Fibroblast of lung (primary cell): ENCODE measurements at places on chromosomes 4 and X. TPM values are rescaled to one million over a fixed set of nuclear protein-coding genes. Genes with fewer than 3 reads are reported as not detected.

GRCh38 chr4:152068866-152069265 lies 308.1 kb upstream of the GATB start:
- no peak for DNase-seq

DNA sequence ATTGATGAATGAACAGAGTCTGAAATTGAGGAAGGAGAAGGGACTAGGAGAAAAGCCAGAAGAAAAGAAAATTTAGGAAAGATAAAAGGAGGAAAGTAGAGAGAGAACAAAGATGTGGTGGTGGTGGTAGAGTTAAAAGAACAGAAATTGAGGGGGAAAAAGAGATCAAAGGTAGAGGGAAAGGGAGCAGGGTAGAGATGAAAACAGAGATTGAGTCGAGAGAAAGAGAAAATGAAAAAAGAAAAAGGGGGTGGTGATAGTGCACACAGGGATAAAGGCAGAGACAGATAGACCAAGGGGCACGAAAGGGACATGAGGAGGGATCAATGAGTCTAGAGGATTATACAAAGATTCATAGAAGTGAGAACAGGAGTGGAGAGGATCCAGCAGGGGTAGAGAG lies 3.9 kb downstream of the ALAS2 start:
- DNase-seq, result no peak

- no peak for DNase-seq
Measured at GRCh38 chrX:1527457-1527856, 9.5 kb downstream of the P2RY8 start.

DNA sequence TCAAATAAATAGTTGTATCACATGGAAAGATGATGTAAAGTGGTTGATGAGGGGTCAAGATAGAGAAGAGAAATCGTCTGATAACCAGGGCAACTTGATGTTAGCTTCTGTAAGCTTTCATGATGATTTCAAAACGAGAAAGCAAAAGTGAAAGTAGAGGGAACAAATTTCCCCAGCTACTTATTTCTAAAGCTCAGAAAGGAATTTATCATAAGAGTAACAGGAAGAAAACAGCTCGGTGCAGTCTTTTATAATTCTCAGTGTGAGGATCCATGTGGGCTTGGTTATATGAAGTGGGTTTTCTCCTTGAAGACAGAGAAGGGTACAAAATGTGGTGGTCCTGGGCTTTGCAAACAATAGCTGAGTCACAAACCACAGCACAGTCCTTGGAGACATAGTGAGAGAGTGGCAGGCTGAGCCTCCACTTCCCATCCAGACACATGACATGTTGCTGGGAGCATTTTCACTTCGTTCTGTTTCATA lies 32.1 kb upstream of the GLRA2 start:
- DNase-seq, result peak; percentile 48

DNA sequence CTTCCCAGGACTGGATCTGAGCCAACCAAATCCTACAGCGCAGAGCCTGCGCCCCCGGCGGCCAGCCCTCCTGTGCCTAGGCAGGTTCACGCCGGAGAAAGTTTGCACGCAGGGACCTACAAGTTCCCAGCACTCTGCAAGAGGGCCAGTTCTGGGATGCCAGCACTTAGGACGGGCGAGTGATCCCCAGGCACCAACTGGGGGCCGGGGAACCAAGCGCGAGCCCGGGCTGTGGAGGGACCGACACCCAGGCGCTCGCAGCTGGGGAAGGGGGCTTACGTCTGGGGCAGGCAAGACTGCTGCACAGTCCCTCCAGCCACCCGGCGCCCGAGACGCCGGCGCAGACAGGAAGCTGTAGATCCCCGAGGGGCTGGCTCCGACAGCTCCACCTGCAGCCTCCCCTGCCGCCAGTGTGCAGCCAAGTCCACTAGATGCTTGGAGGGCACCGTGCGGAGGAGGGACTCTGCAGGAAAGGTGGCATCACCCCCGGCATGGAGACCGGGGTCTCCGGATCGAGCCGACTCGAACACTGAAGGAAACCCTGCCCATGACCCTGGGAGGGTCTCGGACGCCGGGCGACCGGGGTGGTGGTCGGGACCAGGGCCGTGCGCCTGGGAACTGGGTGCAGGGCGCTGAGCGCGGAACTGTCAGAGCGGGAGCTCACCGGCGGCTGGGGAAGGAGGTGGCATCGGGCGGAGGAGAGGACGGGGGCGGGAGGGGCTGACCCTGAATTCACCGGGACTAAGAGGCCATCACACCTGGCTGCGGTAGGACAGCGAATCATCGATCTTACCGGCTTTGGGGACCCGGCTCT lies 566 bp downstream of the CORIN start:
- DNase-seq, result peak; percentile 37

DNA sequence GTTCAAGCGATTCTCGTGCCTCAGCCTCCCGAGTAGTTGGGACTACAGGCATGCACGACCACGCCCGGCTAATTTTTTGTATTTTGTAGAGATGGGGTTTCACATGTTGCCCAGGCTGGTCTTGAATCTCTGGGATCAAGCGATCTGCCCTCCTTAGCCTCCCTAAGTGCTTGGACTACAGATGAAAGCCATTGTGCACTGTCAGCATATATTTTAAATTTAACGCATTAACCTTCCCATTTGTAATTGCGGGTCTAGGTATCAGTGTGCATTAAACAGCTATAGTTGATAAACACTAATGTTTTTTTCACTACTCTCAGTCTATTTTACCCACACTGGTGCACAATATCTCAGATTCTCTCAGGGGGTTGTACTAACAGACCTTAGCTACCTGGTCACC lies 1930.8 kb downstream of the C4orf33 start:
- no peak for DNase-seq

Gene STARD8
- total RNA-seq, result 1.5 TPM in 2 replicates

DNA sequence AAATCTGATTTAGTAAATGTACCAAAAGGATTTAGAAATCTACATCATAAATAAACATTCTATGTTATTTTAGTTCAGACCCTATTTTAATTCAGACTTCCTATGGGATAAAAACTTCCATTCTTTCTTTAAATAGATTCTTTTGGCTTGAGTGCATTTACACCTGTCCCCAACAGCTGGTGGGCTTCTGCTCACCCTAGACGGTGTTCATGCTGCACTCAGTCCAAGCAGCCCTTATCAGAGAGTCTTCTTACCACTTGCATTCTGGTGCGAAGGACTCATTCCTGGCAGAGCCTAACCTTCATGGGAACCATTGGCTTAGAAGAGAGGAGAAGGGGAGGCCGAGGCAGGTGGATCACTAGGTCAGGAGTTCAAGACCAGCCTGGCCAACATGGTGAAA lies 57.3 kb downstream of the NPNT start:
- no peak for DNase-seq

DNA sequence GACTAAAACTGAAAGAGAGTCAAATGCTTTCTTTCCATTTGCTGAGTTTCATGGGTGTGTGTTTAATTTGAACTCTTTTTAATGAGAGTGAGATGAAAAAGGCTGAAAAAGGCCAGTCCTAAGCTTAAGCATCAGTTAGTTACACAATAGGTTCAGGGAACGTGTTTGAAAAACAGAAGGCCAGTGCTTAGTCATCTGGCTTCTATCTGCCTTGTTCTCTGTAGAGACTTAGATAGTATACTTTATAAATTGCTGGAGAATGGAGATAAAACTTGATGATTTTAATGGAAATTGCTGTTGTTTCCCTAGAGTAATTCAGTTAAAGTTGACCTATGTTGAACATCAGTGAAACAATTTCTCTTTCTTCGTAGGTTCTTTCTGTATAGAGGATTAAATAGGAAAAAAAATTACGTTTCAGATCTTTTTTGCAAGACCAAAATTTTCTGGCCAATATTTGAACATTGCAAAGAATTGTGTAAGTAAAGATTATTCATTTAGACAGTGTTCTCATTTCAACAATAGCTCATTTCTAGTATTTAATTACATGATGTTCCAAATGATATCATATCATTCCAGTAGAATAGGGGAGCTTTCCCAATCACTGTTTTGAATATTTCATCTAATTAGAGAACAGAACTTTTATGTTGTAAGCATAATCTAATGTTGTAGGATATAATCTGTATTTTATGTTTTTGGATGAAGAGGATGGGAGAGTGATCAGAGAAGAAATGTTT lies 1088.8 kb downstream of the ADGRL3 start:
- no peak for DNase-seq

DNA sequence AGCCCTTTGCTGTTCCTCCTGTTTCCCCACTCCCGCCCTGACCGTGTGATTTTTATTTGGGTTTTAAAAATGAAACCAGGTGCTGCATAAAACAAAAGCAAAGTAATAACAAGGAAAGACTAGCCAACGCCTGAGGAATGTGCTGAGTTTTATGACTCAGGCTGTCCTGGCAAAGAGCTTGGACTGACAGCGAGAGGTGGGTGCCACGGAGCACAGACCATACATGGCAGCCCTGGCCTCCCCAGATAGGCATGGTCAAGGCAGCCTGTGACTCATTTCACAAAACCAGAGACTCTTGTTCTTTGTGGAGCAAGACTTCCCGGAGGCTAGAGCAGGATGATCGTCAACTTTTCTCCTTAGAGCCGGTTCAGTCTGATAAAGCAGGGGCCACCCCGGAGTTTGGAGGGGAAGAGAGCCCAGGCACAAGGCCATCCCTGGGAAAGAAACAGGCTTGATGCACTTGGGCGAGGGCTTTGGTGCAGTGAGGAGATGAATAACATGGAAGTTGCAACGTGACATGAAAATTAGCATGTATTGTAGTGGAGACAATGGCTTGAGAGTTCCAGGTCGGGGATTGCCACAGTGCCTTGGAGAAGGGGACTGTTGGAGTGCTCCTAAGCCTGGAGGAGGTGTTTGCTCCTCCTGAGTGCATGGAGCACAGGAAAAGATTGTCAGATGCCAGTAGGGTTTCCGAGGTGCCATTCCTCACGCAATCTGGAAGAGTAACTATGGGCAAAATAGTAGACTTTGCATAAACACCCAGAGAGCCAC lies 54.8 kb downstream of the C4orf51 start:
- peak; percentile 99 for DNase-seq

DNA sequence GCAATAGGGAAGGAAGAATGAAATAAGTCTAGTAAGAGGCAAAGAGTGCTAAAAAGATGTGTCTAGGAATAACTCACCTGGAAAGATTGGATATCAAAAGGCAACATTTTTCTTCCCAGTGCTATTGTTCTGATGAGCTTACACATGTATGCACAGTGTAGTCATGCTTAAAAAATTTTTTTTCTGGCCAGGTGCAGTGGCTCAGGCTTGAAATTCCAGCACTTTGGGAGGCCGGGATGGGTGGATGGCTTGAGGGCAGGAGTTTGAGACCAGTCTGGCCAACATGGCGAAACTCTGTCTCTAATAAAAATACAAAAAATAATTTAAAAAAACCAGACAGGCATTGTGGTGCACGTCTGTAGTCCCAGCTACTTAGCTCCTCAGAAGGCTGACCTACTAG lies 795.8 kb upstream of the IGFBP7 start:
- no peak for DNase-seq

DNA sequence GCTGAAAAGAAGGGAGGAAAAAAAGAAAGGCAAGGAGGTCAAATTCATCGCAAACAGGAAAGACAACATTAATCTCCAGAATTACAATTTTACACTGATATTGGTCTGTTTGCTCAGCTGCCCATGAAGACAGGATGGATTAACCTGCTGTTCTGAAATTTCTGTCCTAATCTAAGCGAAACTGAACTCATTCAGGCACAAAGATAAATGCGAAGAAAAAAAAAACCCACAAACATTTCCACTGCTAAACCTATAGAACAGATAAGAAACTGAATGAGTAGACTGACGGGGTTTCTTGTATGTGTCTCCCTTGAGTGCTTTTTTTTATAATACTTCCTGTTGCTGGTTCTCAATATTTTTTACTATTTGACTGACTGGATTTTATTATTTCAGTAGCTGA lies 251.8 kb upstream of the FTHL17 start:
- no peak for DNase-seq

GRCh38 chrX:81337805-81338204 lies 135.9 kb downstream of the SH3BGRL start:
- DNase-seq, result no peak

- DNase-seq, result no peak
Measured at GRCh38 chrX:74453178-74453577, 31.9 kb downstream of the SLC16A2 start.

GRCh38 chrX:8044947-8045346 lies 117.7 kb upstream of the PNPLA4 start:
- DNase-seq, result peak; percentile 17

Gene PDZD4
- total RNA-seq, result under 0.01 and 0.26 TPM in 2 replicates

GRCh38 chr4:74353858-74354257 lies 11.1 kb upstream of the EREG start:
- DNase-seq, result no peak

Gene PLK4
- total RNA-seq, result 1.3 and 5.9 TPM in 2 replicates

DNA sequence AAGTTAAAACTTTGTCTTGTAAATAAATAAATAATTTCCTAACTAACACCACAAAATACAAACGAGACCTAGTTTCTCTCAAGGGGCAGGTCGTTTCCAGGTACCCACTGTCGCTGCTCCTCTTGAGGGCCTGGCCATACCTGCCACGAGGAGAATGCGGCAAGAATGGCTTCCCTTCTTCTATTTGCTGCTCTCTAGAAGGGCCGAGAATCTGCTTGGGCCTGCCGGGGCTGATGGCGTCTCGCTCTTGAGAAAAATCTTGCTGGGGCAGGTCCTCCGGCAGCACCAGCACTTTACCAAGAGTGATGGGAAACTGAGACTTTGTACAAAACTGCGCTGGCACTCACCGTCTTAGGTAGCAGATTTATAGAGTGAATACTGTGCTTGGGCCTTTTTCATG lies 31.5 kb downstream of the CYLC1 start:
- no peak for DNase-seq

- no peak for DNase-seq
Measured at GRCh38 chrX:112808651-112809195, 31.9 kb downstream of the AMOT start.

- DNase-seq, result no peak
Measured at GRCh38 chr4:7897811-7898210, 41.9 kb downstream of the AFAP1 start.

- peak; percentile 25 for DNase-seq
Measured at GRCh38 chr4:97720869-97721432, 422.3 kb downstream of the STPG2 start.

DNA sequence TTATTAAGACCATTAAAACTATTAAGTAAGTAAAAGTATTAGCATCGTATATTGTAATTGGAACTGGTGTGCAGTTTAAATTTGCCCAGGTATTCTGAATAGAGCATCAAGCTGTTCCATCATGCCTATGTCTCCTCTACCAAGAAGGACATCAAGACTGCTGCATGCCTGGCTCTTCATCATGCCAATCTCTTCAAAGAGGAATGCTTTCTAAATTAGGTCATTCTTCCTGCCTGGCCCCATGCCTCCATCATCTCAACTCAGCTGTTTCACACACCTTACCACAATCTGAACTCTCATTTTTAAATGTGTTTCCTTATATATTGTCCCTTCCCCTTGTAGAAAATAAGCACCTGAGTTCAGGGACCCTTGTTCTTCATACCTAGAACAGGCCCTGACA lies 270.5 kb upstream of the PPARGC1A start:
- peak; percentile 36 for DNase-seq

Gene ADGRL3
- total RNA-seq, result under 0.01 and 0.26 TPM in 2 replicates

Gene TDO2
- total RNA-seq, result 1.5 and 14.4 TPM in 2 replicates

Gene ACE2
- not detected in 2 replicates for total RNA-seq

- DNase-seq, result no peak
Measured at GRCh38 chrX:31132821-31133241, 61.0 kb upstream of the FTHL17 start.
